AG10803 (cell line): ENCODE measurements at places on chromosomes 5 and 9.

GRCh38 chr5:125536582-125536981 lies 790.1 kb upstream of the ZNF608 start:
- DNase-seq, result peak; percentile 45

- no peak for DNase-seq
These were observed 113.0 kb downstream of the TRIO start for GRCh38 chr5:14256026-14256690.

DNA sequence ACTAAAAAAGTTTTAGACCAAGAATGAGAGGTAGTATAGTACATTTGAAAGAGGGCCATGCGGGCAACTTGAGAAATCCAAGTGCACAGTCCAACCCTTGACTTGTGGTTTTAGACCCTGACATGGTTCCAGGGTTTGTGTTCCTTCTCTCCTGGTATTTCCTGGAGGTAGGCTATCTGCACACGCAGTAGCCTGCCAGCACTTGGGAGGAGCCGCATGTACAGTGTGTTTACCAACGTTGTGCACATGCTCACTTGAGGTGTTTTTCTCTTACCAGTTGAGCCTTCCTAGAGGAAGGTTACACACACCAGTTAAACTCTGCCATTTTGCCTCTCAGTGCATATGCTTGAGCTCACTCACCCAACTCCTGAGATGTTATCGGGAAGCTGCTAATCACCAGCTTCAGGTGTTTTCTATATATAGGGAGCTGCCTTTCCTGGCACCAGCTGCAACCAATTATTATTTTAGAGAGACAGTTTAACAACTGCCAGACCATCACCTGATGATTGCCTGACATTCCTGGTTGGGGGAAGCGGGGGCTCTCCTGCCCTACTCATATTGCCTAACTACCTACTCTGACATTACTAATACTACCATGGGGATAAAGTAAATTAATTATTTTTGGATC lies 593.4 kb upstream of the TUSC1 start:
- DNase-seq, result no peak

DNA sequence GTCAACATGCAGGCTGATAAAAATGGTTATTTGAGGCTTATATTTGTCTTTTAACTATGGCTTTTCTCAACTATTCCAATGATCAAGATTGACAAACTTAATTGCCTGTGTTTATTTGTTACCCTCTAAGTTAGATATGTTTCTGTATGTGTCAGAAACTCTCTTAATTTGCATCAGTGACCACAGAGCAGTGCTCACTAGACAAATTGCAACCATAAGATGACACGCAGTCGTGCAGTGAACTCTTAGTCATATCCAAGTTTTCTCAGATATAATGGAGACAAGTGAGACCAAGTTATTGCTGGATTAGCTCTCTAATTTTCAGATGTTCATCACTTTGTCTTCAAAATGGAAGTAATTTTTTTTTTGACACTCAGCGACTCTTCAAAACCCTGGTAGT lies 342.2 kb upstream of the RFX3 start:
- DNase-seq, result peak; percentile 34

- no peak for DNase-seq
These were observed 1.4 kb upstream of the ANKRD33B start for GRCh38 chr5:10562201-10563109.

DNA sequence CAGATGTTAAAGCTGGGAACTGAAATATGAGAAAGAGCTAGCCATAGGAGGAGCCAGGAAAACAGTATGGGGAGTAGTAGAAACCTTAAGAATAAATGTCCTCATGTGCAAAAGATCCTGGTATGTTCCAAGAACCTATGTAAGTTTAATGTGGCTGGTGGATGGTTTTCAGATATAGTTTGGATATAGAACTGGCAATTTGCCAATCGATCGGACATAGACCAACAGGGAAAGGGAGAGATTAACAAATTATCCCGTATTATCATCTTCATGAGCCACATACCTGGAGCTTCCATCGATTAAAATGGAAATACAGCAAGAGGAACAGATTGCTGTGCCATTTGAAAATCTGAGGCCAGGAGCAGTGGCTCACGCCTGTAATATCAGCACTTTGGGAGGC lies 388.7 kb downstream of the PRELID2 start:
- DNase-seq, result no peak

DNA sequence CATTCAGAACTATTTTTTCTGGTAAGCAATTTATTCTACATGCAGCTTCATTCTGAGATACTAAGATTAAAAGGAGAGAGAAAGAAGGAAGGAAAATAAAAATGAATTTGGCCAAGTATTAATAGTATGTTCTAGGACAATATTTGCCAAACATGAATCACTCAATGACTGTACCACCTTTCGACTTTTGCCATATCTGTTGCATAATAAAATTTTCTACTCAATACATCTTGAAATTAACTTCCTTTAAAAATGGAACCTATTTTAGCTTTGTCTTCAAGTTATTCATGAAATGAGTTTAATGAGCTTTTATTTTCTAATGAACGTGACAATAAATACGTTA lies 111.8 kb downstream of the MARCHF3 start:
- DNase-seq, result no peak

DNA sequence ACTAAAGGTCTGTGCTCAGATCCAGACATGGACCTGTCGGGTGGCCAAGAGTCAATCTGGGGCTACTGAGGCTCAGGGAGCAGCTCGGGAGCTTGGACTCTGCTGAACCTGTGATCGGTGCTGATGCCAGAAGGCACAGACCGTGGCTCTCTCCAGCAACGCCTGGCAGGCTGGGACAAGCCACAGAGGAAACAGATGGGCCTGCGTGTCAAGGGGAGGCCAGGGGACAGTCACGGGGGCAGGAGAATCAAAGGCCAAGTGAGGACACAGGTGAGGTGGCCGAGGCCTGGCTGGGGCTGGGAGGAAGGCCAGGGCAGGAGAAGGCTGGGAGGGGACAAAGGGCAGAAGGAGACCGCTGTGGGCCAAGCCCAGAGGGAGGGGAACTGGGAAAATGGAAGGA lies 43.4 kb downstream of the EPB41L4B start:
- DNase-seq, result no peak

DNA sequence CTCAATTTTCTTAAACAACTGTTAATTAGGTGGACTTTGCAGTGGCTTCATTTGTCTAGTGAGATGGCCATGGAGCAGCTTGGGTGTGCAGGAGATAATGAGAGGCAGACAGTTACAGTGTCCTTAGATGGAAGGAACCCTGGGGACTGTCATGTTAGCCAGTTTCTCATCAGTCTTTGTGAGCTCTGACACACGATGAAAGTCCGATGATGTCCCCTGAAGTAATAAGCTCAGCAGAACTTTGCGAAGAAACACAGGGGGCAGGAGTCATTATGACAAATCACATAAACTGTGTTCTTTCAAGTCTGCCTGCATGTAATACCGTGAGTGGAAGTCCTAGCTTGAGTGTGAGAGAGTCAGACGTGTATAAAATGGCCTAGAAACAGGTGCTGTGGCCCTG lies 201.8 kb downstream of the DRD1 start:
- DNase-seq, result no peak

DNA sequence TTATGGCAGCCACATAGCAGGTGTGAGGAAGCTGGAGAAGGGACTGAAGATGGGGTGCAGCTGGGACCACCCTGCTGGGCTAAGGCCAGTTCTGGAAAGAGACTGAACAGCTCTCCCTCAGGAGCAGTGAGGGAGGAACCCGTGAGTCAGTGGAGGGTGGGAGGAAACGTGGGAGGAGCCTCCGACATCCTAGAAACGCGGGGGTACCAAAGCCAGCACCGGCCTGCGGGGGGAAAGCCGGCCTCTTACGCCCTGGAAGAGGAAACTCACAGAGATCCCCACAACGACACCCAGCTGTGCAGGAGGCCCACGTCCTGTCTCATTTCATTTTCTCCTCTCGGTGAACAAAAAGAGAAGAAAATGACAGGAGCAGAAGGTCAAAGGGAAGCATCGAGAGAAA lies 185.8 kb upstream of the IRX4 start:
- no peak for DNase-seq

DNA sequence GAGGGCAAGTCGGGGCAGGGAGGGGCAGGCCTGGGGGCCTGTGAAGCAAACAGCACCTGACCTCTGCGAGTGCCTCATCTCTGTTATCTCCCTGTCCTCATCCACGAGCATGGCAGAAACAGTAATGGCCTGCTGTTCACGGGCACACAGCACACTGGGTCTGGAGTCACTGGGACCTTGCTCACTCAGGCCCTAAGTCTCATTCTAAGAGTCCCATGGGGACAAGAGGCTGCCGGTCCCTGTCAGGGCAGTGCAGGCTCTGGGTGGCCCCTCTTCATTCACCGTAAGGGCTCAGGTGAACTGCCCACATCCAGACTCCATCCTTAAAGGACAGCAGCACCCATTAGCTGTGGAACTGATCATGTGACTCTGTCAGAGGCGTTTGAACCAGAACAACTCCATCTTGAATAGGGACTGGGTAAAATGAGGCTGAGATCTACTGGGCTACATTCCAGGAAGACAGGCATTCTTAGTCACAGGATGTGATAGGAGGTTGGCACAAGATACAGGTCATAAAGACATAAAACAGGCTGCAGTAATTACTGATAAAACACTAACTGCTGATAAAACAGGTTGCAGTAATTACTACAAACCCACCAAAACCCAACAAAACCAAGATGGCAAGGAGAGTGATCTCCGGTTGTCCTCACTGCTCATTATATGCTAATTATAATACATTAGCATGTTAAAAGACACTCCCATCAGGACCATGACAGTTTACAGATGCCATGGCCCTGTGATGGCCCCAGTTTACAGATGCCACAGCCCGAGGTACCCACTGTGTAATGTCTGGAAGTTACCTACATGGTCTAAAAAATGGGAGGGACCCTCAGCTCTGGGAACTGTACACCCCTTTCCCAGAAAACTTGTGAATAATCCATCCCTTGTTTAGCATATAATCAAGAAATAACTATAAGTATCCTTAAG lies 28.7 kb downstream of the BICD2 start:
- no peak for DNase-seq

DNA sequence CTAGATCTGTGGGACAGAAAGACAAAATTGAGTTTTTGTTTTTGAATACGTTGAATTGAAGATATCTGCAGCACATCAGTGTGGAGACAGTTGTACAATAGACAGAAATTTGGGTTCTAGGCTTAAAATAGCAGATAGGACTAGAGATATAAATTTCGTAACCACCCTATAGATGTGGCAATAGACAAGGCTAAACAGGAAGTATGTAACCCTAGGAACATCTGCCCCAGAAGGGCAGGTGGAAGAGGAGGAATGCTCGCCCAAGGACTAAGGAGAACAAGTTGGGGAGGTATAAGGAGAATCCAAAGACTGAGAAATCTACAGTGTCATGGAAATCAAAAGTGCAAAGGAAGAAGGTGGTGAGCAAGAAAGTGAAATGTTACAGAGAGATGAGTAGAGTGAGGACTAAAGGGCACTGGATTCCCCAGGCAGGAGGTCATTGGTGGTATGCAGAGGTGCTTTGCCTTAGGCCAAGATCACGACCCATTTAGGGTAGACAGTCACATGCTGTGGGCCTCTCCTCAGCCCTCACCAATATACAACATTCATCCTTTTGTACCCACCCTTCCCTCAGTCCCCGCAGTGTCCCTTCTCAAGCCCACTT lies 109.1 kb upstream of the ELL2 start:
- DNase-seq, result no peak

DNA sequence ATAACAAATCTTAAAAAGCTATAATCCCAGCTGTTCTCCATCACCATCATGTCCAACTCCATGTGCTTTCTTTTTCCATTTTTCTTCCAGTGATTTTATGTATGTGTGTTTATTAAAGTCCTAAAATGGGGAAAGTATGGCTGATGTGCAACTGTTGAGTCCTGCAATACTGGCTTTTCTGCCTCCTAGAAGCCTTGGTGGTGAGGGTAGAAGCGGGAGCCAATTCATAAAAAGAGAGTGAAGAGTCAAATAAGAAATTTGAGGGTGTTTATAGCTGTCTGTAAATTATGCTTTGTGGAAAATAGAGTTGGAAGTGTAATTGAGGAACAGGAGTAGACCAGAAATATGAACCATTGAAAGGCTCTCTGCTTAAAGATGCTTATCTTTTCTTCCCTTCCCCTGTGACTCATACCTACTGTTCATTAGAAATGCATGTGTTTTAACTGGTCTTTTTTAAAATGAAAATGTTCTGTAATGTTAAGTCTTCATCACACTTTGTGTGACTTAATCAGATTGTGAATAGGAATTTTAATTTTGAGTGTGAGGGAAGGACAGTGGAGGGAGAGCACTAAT lies 80.1 kb downstream of the ZCCHC7 start:
- peak; percentile 31 for DNase-seq

- peak; percentile 85 for DNase-seq
These were observed 99.6 kb upstream of the TAF11L2 start for GRCh38 chr5:17398431-17398830.

GRCh38 chr5:98414938-98415337 lies 358.5 kb upstream of the RGMB start:
- DNase-seq, result peak; percentile 99

GRCh38 chr5:95901676-95902627 lies 59.7 kb downstream of the ELL2 start:
- DNase-seq, result no peak
